NCI-H1105 (cell line): ENCODE measurements at places on chromosomes 3 and 15.

- no peak for DNase-seq
These were observed 2.3 kb upstream of the SHC4 start for GRCh38 chr15:48965972-48966371.

- DNase-seq, result no peak
These were observed 303.5 kb downstream of the PTPRG start for GRCh38 chr3:61864886-61865285.

- DNase-seq, result no peak
These were observed 110.7 kb downstream of the LRRC49 start for GRCh38 chr15:71003319-71003718.

GRCh38 chr3:65636326-65636725 lies 402.4 kb downstream of the MAGI1 start:
- DNase-seq, result peak; percentile 82

DNA sequence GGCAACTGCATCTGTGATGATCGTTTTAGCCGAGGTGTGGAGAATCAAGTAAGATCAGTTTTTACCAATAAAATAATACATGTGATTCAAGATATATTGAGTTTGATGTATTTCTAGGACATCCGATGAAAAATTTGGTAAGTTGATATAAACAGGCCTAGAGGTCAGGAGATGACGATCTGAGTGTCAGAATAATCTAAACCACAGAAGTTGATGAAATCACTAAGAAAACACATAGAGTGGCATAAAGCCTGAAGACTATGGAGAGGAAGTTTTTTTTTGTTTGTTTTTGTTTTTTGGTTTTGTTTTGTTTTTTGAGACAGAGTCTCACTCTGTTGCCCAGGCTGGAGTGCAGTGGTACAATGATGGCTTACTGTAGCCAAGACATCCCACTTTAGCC lies 235.3 kb downstream of the RBMS3 start:
- DNase-seq, result no peak

DNA sequence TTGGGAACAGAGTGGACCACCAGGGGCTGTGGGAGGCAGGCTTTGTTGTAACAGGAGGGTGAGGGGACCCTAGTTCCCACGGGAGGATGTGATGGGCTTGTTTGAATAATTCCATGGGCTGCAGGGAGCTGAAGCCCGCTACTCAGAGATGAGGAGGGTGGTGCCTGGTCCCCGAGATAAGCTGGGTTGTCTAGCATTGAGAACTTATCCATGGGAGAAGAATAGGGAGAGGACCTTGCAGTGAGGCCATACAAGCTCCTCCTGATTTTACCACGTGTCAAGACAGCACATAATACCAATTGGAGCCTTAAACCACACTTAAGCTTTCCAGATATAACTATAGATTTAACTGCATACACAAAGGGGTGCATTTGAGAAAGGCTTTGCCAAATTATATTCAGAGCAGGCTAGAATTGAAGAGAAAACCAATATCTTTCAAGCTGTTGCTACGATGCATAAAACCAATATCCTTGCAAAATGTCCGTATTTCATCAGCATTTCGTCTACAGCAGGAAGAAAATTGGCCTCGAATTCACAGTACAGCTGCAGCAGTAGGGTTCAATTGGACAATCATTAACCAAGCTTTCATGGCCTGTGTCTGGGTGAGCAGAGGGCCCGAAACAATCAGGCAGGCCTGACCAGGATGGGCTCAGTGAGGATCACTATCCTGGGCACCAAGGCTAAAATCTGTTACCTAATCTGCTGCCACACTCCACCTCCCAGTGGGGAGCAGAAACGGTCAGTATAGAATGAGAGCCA lies 500.7 kb downstream of the OCA2 start:
- no peak for DNase-seq

DNA sequence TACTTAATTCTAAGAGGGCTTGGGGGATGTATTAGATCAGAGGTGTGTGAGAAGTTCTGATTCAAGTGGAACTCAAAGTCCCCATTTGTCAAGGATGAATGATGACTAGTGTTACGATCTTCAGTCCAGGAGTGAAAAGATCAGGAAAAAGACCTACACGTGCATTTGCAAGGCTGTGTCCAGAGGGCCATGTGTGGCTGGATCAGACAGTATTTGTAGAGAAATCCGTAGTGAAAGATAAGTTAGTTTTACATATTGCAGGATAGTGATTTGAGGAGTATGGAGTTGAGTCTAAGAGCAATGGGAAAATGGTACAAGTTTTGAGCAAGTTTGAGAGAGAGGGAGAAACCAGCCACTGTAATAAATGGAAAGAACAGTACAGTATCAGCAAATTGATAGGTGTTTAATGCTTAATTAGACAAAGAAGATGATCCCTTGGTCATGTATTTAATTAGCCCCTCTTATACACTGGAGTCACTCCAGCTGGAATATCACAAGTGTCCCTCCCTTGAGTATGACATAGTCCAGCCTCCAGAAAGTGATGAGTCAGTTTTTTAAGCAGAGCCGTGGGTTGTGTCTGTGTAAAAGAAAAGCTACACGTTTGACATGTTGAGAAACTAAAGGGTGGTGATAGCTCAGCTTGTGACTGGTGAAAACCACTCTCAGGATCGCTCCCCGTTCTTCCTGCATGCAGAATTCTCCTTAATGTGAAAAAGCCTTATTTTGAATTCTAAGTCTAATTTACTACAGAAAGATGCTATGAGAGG lies 348.8 kb downstream of the ROBO1 start:
- no peak for DNase-seq

GRCh38 chr15:80549654-80550053 lies 145.5 kb upstream of the ABHD17C start:
- no peak for DNase-seq

DNA sequence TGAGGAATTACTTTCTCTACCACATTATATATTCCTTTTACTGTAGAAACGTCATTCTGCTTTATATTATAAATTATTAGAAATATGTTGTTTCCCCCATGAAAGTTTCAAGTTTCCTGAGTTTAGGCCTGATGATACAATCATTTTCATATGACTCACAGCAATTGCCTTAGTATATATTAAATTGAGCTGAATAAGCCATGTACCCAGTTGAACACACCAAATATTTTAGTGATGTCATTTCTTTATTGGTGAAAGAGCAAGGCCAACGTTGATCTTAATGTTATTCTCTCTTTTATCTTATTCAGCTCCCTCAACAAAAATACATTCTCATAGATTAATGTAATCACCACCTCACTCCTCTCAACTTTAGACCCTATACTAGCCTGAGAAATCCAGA lies 30.8 kb downstream of the B3GNT5 start:
- DNase-seq, result no peak

DNA sequence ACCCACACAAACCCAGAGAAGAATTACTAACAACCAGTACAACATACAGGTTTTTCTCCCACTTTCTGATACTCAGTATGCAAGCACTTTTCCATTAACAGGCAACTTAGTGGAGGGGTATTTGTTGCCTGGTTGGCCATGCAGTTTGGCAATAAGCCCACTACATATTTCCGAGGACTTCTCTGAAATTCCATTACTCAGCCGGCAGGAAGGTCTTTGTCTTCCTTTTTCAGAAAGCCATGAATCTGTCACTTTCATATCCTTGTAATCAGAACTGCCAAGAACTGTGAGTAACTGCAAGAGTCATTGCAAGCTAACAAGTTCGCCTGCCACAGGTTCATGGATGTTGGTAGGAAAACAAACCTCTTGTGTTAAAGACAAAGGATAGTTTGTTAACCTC lies 422.3 kb upstream of the ROBO1 start:
- DNase-seq, result no peak

DNA sequence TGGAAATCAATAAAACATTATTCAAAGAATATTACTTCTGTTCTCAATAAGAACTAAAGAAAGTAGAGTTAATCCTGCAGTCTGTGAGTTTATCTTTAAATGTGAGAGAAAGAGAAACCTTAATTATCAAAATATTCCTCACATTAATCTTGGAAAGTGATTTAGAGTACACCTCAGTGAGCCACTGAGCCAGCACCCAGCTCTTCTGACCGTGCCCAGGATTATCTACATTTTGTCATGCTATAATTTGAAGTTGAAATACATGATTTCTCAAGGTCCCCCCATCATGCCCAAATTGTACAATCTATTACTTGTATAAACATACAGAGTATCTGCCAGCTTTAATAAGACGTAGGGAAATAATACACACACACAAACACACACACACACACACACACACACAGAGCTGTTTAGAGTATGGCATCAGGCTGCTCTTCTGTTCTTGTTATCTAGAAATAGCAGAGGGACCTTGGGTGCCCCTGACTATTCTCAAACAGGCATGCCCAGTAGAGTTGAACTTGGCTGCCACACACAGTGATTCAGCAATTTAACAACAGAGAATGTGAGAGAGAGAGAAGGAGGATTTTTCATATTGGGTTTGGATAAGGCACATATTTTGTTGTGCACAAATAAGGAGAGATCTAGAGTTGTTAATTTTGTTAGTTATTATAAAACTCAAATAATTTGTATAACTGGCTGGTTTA lies 74.4 kb downstream of the P2RY1 start:
- DNase-seq, result no peak

- no peak for DNase-seq
These were observed 239.9 kb upstream of the TBC1D5 start for GRCh38 chr3:17982211-17982880.

DNA sequence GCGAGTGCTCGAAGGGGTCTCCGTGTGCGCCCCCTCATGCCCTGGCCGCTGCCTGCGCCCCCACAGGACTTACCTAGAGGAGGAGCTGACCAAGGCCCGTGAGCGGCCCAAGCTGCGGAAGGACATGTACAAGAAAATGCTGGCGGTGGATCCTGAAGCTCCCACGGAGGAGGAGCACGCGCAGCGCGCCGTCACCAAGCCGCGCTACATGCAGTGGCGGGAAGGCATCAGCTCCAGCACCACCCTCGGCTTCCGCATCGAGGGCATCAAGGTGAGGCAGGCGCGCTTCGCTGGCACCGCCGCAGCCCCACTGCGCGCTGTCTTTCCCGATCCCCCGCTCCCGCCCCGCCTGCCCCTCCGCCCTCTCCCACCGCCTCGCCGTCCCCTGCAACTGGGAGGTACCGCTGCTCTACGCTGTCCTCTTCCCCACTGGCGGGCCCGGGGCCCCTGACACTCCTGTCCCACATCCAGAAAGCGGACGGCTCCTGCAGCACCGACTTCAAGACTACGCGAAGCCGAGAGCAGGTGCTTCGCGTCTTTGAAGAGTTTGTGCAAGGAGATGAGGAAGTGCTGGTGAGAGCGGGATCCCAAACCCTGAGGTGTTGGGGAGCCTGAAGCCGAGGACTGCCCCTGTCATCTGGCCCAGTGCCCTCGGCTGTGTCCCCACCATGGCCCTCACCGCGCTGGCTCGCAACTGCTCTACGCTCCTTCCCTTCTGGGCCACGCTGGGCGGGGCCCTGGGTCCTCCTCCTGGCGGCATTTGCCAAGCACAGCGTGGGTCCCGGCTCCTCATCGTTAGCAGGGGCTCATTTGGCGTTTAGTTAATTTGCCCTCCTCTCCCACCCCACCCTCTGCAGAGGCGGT lies 8.5 kb downstream of the ITPKA start:
- DNase-seq, result no peak

DNA sequence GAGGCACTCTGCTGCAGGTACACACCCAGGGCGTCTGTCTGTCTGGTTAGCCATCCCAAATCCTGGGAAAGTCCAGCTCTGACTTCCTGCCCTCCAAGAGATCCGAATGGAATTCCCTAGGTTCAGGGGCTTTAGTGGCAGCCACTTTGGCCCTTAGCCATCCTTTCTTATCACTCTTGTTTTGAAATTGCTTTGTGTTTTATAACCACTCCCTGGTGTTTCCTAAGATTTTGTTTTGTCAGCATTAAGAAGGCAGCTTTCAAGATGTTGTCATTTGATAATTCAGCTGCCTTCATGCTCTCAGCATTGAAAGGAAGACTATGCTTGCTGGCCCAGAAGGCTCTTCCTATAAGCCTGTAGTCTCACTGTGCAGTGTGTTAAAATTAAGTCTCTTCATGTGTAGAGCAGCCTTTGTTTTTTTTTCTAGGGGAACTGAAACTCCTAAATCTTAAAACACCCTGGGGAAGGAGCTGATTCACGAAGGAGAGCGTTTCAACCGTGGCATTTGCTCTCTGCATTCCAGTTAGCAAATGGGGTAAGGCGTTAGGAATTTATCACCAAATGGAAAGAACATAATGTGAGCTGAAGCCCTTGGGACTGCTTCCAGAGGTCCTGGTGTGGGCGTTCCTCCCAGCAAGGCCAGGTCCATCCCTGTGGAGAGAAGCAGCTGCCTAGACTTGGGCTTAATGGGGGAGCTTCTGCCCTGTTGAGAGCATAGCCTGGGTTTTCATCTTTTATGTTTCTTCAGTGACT lies 14.2 kb upstream of the CLEC3B start:
- DNase-seq, result no peak

DNA sequence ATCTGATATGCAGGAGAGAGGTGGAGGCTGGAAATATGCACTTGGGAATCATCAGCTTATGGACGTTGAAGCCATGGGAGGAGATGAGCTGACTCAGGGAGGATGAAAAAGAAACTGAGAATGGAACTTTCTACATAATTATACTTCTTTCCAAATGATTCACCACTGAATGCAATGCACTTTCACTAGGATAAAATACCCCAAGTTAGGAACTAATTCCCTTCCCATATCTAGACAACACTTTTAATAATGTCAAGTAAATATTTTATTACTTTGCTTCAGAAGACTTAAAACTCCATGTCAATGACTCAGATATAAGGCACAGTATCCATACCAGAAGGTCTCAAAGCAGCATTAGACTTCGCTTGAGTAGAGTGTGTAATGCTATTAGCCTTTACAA lies 24.2 kb downstream of the NPTN start:
- no peak for DNase-seq

- DNase-seq, result peak; percentile 67
These were observed 64.0 kb upstream of the CPOX start for GRCh38 chr3:98657457-98657856.

- no peak for DNase-seq
These were observed 83.1 kb downstream of the RETNLB start for GRCh38 chr3:108673988-108674661.

DNA sequence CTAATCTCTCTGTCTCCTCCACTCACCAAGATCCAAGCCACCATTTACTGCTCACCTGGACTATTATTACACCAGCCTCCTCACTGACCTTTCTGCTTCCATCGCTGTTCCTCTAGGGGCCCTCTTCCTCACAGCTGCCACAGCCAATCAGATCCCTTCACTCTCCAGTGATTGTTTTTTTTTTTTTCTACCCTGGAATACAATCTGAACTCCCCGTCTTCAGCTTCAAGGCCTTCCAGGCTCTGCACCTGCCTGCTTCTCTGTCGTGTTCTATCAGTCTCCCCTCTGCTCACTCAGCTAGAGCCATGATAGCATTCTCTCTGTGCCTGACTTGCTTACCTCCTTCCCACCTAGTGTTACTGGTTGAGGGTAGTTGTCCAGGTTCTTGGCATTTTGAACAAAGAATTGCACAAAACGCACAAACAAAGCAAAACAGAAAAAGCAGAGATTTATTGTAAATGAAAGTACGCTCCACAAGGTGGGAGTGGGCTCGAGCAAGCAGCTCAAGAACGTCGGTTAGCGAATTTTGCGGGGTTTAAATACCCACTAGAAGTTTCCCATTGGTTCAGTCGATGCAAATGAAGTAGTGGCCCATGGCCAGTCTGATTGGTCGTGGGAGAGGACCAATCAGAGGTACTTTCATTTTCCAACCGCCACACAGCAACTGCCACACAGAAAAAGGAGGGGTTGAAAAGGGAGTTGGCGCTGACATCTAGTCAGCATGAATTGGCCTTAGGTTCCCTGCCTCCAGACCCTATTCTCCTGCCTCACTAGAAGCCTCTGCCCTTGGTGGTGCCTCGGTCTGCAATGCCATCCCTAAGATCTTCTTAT lies 188.9 kb downstream of the TLE3 start:
- no peak for DNase-seq

- no peak for DNase-seq
These were observed 321.7 kb downstream of the ZNF621 start for GRCh38 chr3:40846451-40846850.
